Epithelial cell of prostate (primary cell): ENCODE measurements at places on chromosomes 13 and 19.
A peak's percentile ranks its signal among the peaks of the same experiment; 100 is the strongest.

- no peak for DNase-seq
Observed at GRCh38 chr13:95275322-95276036, 25.8 kb downstream of the ABCC4 start.

DNA sequence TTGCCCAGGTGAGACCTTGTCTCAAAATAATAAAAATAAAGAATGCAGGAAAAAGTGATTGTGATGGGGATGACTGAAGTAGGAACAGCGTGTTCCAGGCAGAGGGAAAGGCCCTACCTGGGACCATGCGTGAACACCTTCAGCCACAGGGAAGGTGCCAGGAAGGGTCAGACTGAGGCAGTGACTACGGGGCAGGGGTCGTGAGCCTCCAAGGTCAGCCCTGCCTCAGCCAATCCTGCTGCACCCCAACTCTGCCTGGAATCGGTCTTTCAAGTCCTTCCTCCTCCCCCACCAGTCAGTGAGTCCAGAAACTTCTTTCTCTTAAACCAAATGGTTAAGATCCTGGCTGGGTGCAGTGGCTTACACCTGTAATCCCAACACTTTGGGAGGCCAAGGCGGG lies 16.1 kb upstream of the TLE2 start:
- DNase-seq = no peak

- DNase-seq = peak; percentile 79
Observed at GRCh38 chr19:13260883-13261653, 110.9 kb downstream of the IER2 start.

- no peak for DNase-seq
Observed at GRCh38 chr13:108755083-108755482, 125.7 kb downstream of the MYO16 start.

DNA sequence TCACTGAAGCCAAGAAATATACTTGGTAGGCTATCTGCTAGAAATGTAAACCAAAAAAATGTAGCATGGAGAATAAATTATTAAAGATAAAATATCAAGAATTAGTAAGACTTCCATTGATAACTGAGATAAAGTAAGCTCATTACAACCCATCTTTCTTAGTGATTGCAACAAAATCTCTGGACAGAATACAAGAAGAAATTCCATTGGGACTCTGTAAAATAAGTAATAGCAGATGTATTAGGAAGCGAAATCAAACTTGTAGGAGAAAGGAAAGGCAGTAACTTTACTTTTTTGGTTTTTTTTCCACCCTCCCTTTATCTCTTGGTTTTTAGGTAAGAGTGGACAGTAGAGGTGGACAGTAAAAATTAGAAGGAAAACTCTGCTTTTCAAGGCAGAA lies 605.7 kb downstream of the DACH1 start:
- no peak for DNase-seq

DNA sequence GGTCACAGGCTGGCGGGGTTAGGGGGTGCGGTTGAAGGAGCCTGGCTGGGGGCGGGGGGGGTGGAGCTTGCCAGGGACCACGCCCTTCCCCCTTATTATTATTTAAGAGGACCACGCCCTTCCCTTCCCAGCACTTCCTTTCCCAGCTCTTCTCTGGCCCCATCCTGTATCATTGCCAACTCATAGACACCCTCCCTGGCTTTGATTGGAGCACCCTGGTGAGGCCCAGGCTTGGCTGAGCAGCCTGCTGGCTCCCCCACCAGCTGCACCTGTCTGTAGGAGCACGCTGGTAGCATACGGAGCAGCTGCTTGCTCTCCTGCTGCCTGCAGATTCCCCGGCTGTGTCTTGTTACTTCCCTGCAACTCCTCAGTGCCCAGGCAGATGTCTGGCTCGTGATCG lies 62.5 kb upstream of the PDX1 start:
- no peak for DNase-seq

GRCh38 chr19:20367811-20368294 lies 197.7 kb downstream of the ZNF737 start:
- no peak for DNase-seq

GRCh38 chr13:110872768-110873638 lies 41.9 kb downstream of the ANKRD10 start:
- DNase-seq = no peak

- peak; percentile 94 for DNase-seq
Observed at GRCh38 chr13:46804391-46804815, 7.4 kb upstream of the ESD start.

- no peak for DNase-seq
Observed at GRCh38 chr19:3983936-3984583, 1.2 kb downstream of the EEF2 start.

DNA sequence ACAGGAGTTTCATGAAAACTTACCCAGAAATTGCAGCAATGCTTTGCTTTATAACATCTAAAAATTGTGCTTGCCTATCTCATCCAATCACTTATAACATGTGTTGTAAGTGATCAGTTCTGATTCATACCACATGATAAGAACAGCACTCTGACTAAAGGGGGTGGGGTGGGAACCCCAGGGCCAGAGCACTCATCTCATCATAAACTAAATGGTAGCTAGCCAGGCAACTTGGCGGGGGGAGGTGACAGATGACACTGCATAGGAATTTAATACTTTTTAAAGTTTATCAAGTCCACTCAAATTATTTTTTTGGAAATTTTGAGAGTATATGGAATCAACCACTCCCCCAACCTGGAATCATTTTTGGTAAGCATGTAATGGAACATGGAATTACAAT lies 42.1 kb downstream of the FOXO1 start:
- DNase-seq = no peak

GRCh38 chr19:5627395-5627904 lies 4.6 kb downstream of the SAFB start:
- no peak for DNase-seq

GRCh38 chr13:53073711-53074110 lies 45.1 kb downstream of the OLFM4 start:
- DNase-seq = no peak

GRCh38 chr13:108574856-108575255 lies 54.6 kb upstream of the MYO16 start:
- DNase-seq = no peak

GRCh38 chr13:113489171-113489548 lies 1.4 kb downstream of the DCUN1D2 start:
- DNase-seq = no peak

- no peak for DNase-seq
Observed at GRCh38 chr13:67156723-67157060, 73.4 kb downstream of the PCDH9 start.

DNA sequence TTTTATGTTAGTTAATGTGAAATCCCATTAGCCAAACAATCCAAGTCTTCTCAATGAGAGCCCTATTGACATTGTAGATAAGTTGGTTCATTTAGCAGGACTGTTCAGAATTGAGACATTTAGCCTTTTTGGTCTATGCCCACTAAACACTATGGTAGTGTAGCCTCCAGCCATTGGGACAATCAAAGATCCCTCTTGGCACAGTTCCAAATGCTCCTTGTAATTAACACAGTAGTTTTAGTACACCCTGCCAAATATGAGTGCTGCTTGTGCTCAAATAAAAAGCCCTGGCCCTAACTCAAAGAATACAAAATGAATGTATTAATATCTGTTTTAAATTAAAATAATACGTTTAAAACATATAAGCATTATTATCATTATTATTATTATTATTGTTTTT lies 15.4 kb upstream of the FAM216B start:
- no peak for DNase-seq

DNA sequence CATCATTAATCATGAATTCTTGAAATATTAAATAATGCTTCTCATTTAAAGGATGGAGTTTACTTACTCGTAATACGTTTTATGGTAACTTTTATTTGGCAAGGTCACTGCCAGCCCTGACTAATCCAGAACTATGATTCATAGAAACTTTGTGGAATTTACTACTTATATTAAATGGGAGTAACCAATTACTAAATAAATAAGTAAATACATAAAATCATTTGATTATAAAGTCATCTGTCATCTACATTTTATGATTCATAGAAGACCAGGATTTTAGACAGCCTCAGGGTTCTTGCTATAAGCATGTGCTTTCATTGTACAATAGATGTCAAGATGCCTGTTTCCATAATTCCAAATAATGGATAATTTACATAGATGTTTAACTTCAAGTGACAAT lies 611.1 kb downstream of the TBC1D4 start:
- peak; percentile 54 for DNase-seq

DNA sequence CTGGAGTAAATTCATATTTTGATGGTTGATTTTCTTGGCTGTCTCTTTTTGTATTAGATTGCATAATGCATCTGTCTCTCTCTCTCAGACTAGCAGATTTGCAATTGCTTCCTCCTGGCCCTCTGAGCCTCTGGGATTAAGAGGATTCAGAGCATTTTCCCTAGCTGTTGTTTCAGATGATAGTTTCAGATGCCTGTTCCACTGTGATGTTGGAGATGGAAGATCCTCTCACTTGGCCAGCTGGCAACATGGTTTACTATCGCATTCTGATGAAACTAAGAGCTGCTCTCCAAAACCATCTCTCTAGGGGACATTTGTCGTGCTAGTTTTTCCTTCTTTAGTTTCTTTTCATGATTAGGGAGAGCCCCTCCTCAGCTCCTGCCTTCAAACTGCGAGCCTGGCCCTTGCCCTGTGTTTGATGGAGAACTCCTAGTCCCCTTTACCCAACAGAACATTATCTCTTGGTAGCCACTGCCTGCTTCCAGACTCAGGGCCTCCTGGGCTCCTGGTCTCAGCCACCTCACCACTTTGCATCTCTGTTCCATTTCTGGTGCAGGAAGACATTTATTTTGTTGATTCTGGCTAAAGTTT lies 244.6 kb downstream of the B3GLCT start:
- DNase-seq = no peak

GRCh38 chr13:82356667-82357410 lies 1525.4 kb downstream of the SLITRK1 start:
- DNase-seq = no peak

DNA sequence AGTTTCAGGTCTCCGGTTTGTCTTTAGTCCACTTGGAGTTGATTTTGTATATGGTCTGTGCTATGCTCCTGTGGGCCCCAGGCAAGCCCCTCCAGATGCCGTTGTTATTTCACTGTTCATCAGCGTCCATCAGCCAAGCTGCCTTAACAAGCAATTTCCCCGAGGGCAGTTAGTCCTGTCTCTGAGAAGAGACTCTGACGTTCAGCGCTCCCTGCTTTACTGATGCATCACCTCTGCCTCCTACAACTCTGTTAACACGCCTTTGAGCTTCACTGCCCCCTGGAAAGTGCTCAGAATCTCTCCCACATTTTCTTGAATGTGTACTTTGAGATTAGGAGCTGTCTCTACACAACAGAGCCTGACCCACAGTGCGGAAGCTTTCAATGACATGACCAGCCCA lies 41.8 kb upstream of the UBAC2 start:
- no peak for DNase-seq

- DNase-seq = no peak
Observed at GRCh38 chr13:108495646-108496361, 133.6 kb upstream of the MYO16 start.

DNA sequence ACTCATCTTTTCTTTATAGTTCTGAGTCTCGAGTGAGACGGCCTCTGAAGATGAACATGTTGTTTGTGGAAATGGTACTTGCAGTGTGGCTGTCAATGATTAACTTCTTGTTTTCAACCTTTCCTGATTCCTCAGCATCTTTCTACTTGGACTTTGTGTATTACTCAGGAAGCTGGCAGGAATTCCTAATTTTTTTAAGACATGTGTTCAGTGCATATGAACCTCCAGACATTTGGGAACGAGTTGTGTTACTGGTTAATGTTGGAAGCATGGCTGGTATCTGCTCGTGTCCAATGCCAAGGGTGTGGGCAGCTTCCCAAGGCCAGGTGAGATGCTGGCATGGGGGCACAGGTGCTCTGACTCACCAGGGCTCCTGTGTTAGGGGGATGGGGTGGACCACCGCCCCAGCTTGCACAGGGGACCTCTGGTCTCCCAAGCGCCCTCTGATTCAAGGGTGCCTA lies 61.1 kb upstream of the MCF2L start:
- DNase-seq = no peak

- DNase-seq = no peak
Observed at GRCh38 chr13:26325876-26326275, 71.9 kb downstream of the CDK8 start.

DNA sequence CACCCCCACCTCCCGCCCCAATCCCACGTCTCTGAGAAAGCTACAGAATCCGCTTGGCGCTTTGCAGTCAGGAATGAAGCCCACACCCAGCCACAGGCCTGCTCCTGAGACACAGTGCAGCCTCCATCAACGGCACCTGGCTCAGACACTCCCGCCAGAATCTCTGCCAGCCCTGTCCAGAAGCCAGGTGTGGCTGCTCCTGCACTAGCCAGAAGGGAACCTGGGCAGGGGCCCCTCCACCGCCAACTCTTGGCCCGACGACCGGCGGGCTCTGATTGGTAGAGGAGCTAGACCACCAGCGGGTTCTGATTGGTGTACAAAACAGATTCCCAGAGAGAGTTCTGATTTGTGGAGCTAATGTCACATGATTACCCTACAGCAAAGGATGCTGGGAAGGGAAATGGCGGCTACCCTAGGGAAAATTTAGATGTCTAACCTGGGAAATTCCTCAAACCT lies 2.9 kb upstream of the PPP6R1 start:
- no peak for DNase-seq

DNA sequence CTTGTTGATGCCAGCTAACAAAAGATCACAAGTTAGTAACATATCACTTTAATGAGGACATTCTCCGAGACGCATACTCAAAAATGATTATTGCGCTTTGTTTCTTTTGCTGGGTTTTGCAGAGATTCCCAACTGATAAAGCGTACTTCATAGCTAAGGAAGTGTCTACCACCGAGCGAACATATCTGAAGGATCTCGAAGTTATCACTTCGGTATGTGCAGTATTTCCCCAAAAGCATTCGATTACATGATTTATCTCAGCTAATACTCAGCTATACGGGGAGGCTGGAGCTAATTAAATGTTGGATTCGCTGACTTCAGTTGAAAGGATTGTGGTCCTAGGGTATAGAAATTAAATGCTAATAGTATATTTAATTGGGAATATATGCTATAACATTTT lies 166.3 kb downstream of the STK24 start:
- DNase-seq = no peak

- DNase-seq = peak; percentile 80
Observed at GRCh38 chr19:56477429-56478338, 539 bp upstream of the ZNF667 start.

DNA sequence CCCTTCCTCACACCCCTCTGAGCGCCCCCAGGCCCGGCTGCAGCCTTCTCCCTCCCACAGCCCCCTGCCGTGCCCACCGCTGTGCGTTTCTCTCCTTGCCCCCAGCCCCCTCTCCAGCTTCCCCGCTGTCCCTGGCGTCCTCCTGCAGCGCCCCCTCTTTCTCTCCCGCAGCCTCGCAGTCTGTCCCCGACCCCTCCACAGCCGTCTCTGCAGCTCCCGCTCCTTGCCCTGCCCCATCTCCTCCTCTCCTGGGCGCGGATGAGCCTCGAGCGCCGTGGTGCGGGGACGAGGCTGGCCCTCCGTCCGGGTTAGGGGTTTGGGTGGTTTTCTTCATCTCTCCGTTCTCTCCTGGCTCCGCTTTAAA lies 1.1 kb downstream of the KMT5C start:
- no peak for DNase-seq

DNA sequence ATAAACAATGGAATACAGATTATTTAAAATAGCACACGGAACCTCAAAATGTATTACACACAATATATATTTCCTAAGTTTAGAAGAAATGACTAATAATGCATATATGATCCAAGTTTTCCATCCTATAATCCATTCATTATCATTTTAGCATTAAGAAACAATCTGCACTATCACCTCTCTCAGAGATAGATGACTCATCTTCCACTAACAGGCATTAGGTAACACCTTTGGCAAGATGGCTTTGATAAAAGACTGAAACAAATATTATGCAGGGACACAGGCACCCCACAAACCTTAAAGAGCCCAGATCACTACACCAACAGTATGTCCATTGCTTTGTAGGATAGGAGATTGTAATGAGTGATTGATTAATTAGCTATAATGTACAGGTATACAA lies 4.1 kb downstream of the ENOX1 start:
- no peak for DNase-seq

- DNase-seq = no peak
Observed at GRCh38 chr13:46728777-46729176, 68.2 kb downstream of the ESD start.
